ENCODE measurements at places on chromosomes 5 and 9.

DNA sequence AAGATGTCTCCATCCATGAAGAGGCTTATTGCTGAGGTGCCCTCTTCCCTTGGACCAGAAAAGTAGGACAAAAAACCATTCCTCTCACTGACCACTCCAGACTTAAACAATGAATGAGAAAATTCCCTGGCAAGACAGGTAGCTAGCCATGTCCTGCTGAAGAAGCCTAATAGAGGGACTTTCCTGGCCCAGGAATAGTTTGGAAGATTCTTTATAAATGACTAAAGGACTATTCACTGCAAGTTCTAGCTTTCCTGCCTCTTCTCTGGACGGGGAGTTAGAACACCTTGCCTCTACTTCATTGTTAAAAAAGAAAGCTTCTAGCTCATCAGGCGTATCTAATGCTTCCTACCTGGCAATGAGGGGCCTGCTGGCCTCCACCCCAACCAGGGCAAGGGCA lies 153.6 kb downstream of the NR3C1 start:
- DNase-seq, result no peak
- no peaks in the 10 kb centered on the region for H3K36me3 ChIP-seq
- no peak overlapping the region for H3K27ac ChIP-seq
- H3K4me1 ChIP-seq, result no peaks in the 10 kb centered on the region
- no peak overlapping the region for H3K4me3 ChIP-seq

DNA sequence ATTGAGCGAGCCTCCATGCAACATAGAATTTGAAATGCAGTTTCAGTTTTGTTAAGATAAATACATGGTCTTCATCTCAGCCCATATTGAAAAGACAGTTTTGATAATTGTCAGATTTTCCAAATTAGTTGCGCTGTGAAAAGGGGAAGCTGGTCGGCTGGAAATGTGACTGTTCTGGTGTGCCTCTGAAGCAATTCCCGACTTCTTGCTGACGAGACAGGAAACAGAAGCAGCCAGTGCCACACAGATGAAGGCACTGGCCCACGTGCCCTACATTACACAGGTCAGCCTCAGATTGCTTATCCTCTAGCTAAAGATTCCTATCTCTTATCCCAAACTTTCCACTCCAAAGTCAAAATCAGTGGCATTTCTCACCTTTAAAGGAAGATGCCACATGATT lies 214.1 kb upstream of the TLE4 start:
- no peaks in the 10 kb centered on the region for H3K36me3 ChIP-seq
- H3K27me3 ChIP-seq, result no peaks in the 10 kb centered on the region
- no peak overlapping the region for H3K27ac ChIP-seq

- no peaks in the 10 kb centered on the region for H3K4me1 ChIP-seq
- no peak overlapping the region for H3K4me3 ChIP-seq
- DNase-seq, result no peak
Measured at GRCh38 chr5:133444711-133445110, 167.6 kb downstream of the FSTL4 start.

DNA sequence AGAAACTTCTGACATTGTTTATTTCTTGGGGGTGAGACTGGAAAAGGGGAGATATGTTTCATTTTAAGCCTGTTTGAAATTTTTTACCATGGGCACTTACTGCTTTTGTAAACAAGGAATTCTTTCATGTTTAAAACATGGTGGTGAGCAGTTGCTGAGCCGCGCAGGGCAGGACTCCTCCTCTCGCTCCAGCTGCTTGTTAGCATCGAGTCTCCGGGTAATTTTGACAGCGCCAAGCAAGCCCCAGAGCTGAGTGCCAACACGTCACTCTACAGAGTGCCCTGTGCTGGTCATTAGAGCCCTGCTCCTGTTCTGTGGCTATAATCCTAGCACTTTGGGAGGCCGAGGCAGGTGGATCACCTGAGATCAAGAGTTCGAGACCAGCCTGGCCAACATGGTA lies 116.5 kb upstream of the MSX2 start:
- no peak overlapping the region for H3K27ac ChIP-seq
- no peak overlapping the region for H3K4me3 ChIP-seq
- DNase-seq, result no peak
- H3K27me3 ChIP-seq, result no peaks in the 10 kb centered on the region
- H3K4me1 ChIP-seq, result no peaks in the 10 kb centered on the region

GRCh38 chr5:134406390-134406789 lies 5.3 kb downstream of the CDKN2AIPNL start:
- H3K27ac ChIP-seq, result no peak overlapping the region
- H3K4me3 ChIP-seq, result no peak overlapping the region
- no peaks in the 10 kb centered on the region for H3K27me3 ChIP-seq
- peaks cover 28% of the 10 kb centered on the region for H3K36me3 ChIP-seq
- no peak for DNase-seq
